ENCODE measurements at places on chromosomes 3 and 15.

DNA sequence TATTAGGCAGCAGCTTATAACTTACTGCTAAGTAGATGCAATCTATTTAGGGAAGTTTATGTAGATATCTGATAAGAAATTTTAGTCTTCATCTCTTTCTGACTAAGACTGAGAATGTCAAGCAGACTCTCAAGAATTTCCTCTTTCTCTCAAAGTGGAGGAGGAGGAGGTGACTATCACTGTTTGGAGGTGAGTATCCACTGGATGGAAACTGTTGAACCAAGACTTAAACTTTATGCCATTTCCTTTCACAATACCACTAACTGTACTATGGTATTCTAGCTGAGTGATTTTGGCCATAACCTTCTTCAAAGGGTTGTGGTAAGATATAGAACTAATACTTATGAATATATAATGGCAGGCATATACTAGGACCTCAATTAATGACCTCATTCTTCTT is 64.6 kb downstream of the TPRG1 start:
- DNase-seq = no peak

DNA sequence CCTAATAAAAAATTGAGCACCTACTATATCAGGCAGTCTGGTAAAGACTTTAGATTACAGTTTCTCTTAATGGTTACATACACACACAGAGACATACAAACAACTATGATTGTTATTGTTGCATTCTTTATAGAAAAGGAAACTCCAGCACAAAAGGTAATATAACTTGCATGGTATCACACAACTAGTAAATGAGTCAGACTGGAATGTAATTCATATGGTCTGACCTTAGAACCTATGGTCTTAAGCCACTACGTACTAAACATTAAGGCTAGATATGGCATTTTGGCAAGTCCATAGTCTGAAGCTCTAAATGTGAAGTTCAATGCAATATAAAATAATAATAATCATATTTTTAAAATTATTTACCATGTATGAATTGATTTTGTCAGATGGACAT is 380.6 kb downstream of the LSAMP start:
- no peak for DNase-seq

DNA sequence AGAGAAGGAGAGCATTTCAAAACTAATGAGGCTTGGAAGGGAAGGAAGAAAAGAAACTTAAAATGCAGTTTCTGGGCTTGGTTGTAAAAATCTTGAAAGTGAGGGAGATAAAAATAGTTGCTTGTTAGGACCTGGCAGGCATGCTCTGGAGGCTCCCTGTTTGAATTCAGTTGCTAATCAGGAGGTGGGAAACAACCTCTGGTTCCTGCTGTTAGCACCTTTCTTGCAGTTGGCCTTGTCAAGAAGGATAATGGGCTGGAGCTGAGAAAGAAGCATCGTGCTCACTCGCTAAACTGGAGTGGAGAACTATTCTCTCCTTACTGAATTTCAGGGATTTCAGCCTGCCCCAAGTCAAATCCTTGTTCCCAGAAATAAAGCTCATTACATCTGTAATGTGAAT is 23.4 kb downstream of the SNAPC5 start:
- no peak for DNase-seq

DNA sequence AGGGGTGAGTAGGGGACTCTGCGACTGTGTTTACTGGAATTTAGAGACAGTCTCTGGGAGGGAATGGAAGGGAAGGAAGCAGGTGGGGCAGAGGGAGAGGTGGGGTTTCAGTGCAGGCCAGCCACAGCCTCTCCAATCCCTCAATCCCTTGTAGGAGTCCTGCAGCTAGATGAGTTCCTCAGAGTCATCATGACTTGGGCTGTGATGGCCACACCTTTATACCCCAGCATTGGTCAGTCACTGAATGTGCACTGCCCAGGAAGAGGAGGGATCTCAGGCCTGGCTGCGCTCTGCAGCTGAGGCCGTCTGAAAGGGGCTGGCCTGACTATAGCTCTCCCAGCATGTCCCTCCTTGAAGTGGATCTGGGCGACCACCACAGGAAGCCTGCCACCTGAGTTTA is 67.3 kb upstream of the GLCE start:
- DNase-seq = no peak

- no peak for DNase-seq
These were observed 47.5 kb downstream of the MYH15 start for GRCh38 chr3:108462899-108463298.

DNA sequence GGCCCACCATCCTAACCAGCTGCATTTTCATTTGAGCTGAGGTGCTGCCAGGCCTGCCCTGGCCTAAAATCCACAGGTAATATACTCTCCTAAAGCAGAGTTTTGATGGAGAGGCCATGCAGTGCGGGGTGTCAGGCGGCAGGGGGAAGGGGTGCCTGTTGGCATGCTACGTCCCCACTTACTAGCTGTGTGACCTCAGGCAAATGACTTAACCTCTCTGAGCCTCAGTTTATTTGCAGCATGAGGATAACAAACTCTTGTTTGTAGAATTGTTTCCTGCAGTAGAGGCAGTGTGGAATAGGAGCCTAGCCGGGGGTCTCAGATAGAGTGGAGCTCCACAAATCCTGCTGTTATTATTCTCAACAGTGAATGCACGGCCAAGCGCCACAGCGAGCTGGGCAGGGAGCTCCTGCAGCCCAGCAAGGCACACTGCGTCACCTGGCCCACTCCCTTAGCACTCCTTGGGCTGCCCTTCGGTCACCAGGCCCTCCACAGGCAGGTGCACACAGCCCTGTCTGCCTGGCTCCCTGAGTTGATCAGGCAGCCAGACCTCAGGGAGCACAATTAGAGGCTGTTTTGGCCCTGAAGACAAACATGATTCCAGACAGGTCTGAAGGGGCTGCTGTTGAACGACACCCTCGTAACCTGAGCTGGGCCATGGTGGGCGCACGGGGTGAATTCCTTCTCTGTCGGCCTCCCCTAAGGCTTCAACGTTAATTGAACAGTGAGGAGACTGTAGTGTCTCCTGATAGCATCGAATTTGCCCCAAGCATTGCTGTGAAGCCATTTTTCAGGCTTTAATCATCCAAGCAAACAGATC is 248.8 kb upstream of the LYSMD4 start:
- no peak for DNase-seq

DNA sequence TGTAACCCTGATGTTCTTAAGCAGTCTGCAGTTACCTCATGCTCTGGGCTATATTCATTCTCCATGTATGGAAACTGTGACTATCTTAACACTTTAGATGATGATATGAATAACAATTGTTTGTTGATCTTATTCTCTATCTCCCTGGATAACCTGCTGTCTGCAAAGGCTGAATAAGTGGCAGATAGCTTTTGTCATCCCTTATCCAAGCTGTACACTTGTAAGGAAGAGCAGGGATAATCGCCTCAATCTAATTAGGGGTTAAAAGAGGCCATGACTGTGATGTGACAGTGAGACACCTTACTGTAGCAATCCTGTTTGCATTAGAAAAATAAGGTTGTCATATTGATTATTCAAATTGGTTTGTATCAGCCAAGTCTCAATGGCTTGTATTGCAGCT is 123.9 kb downstream of the RSRC1 start:
- no peak for DNase-seq

GRCh38 chr15:36330598-36330997 is 248.8 kb upstream of the CDIN1 start:
- no peak for DNase-seq
